Vagina (tissue), 2 donors: ENCODE measurements at places on chromosomes 7 and 10. TPM values are rescaled to one million over a fixed set of nuclear protein-coding genes. Genes with fewer than 3 reads are reported as not detected.

DNA sequence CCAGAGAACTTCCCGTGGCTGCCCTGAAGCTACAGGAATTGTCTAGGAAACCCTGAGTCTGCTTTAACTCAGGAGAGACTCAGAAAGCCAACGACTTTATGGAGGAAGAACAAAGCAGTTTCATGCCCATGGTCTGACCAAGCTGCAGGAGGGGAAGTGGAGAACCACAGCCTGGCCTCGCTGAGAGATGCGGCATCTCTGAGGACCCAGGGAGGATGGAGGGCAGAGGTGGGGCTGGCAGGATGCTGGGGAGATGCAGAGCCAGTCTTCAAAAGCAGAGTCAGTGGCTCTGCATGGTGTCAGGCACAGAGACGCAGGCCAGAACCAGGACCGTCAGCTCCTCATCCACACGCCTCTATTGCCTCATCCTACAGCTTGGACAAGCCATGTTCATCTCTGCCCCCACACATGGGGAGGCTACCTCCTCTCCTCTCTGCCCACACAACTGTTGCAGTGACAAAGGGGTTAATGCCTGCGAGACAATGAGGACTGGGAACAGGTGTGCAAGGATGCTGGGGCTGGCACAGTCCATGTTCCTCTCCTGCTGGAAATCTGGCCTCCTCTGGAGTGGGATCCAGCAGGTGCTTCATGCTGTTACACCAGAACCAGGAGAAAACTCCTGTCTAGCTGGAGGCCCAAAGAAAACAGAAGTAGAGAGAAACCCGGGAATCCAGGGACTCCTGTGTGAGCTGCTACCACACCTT is 267.0 kb downstream of the PLXNA4 start:
- DNase-seq: no peak

DNA sequence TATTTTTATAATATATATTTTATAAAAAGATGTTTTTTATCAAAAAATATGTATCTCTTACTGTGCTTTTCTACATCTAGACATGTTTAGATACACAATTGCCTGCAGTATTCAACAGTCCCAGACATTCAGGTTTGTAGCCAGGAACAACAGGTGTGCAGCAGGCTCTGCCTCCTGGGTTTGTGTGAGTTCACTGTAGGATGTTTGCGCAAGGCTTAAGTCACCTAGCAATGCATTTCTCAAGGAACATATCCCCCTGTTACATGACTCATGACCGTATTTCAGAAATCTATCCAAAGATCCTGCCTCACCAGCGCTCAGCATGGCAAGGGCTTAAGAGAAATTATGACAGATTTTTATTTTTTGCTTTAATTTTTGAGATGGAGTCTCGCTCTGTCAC is 41.5 kb downstream of the PITRM1 start:
- no peak for DNase-seq

DNA sequence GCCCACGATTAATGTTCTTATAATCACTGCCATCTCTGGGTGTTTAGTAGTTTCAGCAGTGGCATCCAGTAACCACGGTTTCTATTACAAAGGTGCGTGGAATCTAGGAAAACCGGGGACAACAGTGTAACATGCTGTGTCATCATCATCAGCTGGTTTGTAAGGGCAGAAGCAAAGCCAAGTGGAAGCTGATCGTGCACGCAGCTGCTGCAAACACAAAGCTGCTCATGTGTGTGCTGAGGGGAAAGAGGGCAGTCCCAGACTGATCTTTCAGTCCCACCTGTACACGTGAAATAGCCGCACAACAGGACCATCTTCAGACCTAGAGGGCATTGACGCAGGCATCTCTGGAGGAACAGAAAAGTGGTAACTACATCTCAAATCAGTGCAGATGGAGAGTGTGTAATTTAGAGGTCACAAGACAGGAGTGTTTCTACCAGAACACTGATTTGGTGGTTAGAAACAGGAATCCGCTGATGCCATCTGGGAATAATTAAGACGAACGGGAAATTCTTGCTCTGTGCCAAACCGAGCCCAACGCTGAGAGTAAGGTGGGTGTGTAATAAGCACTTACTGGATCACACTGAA is 13.4 kb downstream of the ANKRD16 start:
- DNase-seq: no peak

- DNase-seq: no peak
Observed at GRCh38 chr10:97490592-97490991, 7.6 kb downstream of the MMS19 start.

DNA sequence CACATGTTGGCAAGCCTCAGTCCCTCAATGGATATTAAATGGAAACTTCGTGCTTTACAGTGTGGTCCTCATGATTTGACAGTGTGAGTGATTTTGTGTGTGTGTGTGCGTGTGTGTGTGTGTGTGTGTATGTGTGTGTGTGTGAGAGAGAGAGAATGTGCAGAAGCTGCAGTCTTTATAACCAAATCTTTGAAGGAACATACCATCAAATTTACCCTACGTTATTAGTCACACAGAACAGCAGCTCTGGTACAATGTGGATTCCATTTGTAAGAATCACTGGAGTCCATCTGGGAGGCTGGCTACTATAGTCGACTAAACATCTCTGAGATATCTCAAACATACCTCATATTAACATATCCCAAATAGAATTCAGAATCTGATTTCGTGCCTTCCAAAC is 928.0 kb upstream of the POT1 start:
- DNase-seq: no peak

Gene TSPAN13
- 13.8 TPM for total RNA-seq

GRCh38 chr7:41573862-41574261 is 129.0 kb downstream of the INHBA start:
- DNase-seq: no peak

DNA sequence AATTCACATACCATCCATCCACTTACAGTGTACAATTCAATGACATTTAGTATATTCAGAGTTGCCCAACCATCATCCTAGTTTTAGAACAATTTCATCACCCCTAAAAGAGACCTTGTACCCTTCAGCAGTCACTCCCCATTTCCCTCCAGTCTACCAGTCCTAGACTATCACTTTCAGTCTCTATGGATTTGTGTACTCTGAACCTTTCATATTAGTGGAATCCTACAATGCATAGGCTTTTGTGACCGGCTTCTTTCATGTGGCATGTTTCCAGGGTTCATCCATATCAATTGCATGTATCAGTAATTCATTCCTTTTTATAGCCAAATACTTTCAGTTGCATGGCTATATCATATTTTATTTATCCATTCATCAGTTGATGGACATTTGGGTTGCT is 53.5 kb upstream of the SEMA3E start:
- no peak for DNase-seq

Gene ARHGEF5
- 23.3 TPM for total RNA-seq

DNA sequence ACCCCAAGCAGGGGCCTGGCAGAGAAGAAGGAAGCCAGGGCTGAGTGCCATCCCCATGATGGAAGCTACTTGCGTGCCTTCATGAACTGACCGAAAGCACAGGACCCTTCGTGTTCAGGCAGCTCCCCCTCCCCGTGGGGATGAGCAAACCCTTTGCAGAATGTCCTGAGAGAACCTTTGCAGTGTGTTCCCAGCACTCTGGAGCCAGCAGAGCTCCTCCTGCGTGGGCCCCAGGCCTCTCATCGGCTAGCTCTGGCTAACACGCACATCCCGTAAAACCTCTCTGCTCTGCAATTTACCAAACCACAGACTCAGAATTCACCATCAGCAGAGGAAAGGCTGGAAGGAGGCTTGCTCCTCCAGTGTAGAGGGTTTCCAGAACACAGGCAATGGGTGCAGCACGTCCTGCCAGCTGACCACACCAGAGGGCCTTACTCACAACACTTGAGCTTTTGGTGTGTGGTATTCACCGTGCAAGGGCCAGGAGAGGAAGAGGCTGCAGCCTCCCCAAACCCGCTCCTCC is 3.1 kb downstream of the SH3PXD2A start:
- DNase-seq: no peak

DNA sequence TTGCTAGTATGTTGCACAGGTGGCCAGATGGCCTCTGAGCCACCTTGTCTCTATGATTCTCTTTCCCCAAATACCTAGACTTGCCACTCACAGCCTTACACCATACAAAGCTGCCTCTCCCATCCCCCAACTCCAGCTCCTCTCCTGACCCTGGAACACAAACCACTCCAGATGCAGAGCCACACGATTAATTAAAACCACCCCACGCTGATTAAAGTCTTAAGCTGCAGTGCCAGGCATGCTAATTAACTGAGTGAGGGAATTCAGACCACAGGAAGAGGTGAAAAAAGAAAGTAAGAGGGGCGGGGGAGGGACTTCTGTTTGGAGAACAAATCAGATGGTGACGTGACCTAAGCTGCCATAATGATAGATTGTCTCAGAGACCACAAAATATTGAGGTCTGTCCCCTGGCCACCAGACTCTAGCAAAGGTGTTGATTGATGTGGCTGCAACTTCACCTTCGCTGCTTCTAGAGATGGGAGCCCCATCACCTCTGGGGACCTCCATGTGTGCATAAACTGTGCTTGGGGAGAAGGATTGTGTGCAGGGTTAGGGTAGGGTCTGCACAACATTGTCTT is 331.3 kb downstream of the PLXNA4 start:
- no peak for DNase-seq

GRCh38 chr10:98363220-98363619 is 51.8 kb downstream of the PYROXD2 start:
- DNase-seq: no peak

Gene PVRIG
- total RNA-seq: 1.7 TPM

- DNase-seq: no peak
Observed at GRCh38 chr10:34918060-34918775, 103.1 kb upstream of the PARD3 start.

Gene CHRM2
- total RNA-seq: 1.2 TPM

DNA sequence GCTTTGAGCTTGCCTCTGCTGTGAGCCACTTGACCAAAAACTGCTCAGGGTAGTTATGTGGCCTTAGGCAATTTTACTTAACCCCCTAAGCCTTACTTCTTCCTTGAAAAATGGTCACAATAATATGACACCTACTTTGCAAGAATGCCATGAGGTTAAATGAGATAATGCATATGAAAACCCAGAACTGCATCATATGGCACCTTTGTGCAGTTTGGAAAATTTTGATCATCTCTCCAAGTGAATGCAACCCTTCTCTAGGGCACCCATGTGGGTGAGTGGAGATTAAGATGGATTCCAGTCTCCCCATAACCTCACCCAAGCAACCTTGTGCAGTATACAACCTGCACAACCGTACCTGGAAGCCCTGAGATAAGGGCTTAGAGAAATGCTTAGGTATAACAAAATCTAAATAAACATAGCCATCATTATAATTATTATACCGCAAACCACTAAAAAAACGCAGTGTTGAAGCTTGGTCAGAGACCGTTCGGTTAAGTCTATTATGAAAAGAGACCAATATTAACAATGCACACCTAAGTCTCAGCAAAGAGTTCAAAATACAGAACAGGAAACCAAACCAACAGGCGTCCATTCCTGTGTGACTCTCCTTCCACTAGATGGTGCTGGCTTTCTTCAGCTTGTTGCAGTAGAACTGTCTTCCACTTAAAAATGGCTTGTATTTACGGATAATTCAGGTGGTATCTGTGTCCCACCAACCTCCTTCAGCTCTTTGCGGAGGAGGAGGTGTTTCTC is 21.0 kb upstream of the ASB15 start:
- DNase-seq: no peak

GRCh38 chr7:88046839-88047573 is 113.0 kb downstream of the ADAM22 start:
- no peak for DNase-seq

DNA sequence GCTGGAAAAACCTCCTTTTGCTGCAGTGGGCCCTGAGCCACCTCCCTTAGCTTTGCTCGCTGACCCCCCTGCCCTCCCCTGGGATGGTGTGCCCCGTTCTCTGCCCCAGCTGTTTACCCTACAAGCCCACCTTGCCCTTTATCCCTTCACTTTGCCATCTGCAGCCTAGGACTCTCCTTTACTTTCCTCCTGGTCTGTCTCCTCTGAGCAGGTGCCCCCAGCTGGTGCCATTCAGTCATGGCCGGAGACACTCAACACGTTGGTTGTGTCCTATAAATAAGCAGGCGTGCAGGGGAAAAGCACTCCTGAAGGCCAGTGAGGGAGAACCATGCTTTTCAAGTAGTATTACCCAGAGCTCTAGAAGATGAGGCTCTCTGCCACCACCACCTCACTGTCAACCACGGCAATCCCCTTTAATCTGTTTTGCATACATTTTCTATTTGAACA is 6.1 kb downstream of the RASSF4 start:
- no peak for DNase-seq

GRCh38 chr7:67821116-67821515 is 824.5 kb downstream of the TYW1 start:
- DNase-seq: no peak

Gene CYP26C1
- total RNA-seq: not detected

DNA sequence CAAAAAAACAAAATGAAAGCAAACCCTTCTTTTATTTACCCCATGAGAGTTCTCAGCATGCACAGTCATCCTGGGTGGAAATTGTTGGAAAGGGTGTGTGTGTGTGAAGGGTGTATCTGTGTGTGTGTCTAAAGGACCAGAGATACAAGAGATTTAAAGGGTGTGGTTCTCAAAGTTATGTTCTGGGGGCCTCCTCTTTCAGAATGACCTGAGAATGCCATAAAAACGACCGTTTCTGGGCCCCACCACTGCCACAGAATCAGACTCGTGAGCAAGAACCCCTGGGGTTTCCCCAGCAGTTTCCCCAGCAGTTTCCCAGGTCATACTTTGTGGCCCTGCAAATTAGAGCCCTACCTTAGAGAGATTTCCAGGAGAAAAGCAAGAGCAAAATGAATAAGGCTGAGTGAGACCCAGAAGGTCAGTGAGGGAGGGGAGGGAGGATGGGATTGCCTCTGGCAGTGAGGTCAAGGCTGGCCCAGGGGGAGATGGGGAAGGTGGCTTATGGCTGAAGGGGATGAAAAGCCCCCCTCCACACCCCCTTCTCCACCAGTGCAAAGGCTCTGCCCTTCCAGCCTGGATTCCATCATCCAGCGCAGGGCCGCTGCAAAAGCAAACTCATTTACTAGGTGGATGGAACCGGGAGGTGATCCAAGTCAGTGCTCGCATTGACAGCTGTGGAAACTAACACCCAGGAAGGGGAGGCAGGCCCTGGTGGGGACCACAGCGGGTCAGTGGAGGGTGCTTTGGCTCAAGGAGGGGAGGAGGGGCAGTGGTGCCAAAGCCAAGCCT is 10.2 kb downstream of the PYROXD2 start:
- DNase-seq: no peak

GRCh38 chr7:41695661-41696322 is 7.1 kb downstream of the INHBA start:
- DNase-seq: no peak

DNA sequence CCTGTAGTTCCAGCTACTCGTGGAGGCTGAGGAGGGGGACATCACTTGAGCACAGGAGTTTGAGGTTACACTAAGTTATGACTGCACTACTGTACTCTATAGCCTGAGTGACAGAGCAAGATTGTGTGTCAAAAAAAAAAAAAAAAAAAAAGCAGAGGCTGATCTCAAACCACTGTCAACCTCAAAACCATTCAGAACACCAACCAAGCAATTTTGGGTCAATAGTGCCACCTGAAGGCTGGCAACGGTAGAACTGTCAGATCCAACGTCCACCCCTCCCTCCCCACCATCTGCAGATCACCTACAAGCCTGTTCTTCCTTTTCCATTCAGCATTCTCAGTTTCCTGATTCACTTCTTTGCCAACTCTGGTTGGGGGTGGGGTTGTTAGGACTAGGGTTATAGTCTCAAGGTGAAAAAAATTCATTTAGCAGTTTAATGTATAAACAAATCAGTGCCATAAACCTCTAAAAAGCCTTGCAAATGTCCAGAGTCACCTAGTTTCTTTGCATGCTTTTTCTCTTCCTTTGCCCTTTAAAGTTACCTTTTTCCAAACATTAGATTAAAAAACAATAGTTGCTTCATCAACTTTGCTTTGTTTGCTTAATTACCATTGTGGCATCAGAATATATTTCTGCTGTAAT is 2.6 kb downstream of the MRPS33 start:
- no peak for DNase-seq

Gene VCL
- 74.6 TPM for total RNA-seq

- DNase-seq: no peak
Observed at GRCh38 chr10:34729619-34730018, 85.5 kb downstream of the PARD3 start.
